Activated CD4-positive, CD25-positive, alpha-beta regulatory T cell (primary cell): ENCODE measurements at places on chromosomes 11 and 22.

GRCh38 chr11:11268119-11268518 lies 84.9 kb downstream of the CSNK2A3 start:
- DNase-seq: no peak

GRCh38 chr11:29224739-29225384 lies 792.0 kb downstream of the KCNA4 start:
- DNase-seq: no peak

GRCh38 chr22:31790240-31790639 lies 36.4 kb downstream of the DEPDC5 start:
- DNase-seq: no peak

DNA sequence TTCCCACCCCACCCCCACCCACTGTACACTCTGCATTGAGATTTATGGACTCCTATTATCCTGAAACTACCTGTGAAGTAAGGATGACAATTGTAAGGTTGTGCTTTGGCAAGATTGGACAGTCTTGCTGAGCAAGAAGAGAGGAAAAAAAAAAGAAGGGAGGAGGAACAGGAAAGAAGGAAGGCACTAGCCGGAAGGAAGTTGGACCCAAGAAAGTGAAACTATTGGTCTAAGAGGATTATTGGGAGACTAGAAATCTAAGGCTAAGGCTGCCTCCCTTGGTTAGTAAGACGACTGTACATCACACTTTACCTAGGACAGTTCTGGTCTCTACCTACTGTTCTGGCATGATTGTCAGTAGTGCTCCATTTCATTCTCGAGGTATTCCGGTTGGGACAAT lies 12.1 kb upstream of the TRIM44 start:
- no peak for DNase-seq

DNA sequence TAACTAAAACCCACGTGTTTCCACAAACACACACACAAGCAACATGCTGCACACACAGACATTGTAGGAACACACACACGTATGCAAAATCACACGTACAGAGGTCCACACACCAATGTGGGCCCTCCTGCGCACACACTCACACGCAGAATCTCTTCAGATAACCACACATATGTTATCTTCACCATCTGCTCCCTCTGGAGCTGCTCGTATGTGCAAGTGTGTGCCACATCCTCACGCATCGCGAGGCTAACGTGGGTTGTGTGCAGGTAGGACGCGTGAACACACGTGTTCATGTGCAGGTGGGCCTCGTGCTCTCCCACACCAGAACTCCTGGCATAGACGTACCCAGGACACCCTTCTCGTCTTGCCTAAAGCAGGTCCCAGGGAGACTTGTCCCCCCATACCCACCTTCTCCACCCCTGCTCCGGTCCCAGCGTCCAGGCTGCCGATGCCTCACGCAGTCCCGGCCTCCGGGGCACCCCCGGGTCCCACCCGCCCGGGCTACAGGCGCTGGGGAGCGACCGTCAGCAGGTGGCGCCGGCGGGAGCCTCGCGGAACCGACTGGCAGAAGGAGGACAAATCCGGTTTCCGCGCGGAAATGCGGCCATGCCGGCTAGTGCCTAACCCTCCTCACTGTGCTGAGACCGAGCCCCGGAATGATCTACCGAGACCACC lies 10.3 kb upstream of the IGSF9B start:
- peak; percentile 39 for DNase-seq

DNA sequence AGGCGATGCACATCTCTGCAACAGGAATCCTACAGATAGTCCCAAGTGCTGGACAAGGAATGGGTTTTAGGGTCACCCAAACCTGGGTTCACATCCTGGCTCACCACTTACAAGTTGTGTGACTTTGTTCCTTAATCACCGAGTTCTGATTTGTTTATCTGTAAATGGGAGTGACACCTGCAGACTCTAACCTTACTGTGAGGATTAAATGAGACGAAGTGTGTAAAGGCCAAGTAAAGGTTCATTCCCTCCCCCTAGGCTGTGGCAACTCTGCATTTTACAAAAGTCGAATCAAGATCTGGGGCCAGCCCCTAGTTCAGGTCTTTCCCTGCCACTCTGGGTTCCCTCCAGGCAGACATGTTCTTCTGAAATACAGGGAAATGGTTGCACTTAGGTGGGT lies 34.9 kb downstream of the SERPINH1 start:
- no peak for DNase-seq

GRCh38 chr11:4577761-4578160 lies 3.8 kb upstream of the OR52I2 start:
- no peak for DNase-seq

DNA sequence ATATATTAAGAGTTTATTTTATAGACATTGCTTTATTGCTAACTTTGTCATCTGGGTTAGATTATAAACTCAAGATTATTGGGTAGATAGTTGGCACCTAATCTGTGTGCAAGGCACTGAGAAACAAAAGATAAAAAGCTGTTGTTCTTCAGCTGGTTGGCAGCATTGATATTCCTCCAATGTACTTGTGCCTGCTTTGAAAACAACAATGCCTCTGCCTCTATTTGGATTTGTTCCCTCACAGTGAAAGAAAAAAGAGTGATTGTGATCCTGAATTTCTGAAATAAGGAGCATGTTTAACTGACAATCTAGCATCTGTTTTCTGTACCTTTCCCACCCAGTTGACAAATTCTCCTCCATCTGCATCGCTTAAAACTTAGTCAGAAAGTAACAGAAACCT lies 98.3 kb downstream of the TYR start:
- no peak for DNase-seq

DNA sequence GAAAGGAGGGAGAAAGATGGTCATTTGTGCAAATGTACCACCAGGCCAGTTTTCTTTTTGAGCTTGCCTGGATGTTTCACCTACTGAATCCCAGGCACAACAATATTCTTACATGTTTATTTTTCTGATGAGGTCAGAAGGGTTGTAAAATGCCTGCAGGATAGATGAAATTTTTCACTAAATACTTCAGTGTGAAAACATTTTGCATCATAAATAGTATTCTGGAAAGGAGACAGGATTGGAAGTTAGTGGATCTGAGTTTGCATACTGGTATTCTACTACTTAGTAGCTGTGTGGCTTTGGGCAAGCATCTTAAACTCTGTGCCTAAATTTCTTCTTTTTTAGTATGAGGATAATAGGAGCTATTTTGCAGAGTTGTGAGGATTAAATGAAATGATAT lies 24.8 kb downstream of the RNF169 start:
- DNase-seq: no peak

- DNase-seq: no peak
These were observed 14.9 kb upstream of the ADA2 start for GRCh38 chr22:17234144-17234623.

GRCh38 chr11:35118906-35119305 lies 20.1 kb upstream of the CD44 start:
- no peak for DNase-seq

DNA sequence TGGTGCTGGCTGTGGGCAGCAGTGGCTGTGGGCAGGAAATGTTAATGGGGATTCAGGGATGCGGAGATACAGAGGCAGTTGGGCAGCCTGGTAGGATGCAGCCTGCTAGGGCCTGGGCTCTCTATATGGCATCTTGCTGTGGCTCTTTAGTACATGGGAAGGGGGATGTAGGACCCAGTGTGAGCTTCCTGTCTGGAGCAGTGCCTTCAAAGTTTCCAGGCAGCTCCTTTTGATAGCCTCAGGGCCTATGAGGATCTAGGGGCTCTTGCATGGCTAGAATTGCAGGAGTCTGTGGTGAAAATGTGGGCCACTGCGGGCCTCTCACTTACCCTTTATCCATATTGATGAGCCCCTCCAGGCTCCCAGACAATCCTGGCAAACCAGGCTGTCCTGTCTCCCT lies 213.2 kb upstream of the SNX19 start:
- DNase-seq: no peak

- DNase-seq: no peak
These were observed 977.9 kb upstream of the CCDC90B start for GRCh38 chr11:84264066-84264465.

- DNase-seq: no peak
These were observed 1181.0 kb upstream of the TENM4 start for GRCh38 chr11:80621871-80622270.

GRCh38 chr11:57703341-57703740 lies 8.7 kb downstream of the MED19 start:
- DNase-seq: no peak

DNA sequence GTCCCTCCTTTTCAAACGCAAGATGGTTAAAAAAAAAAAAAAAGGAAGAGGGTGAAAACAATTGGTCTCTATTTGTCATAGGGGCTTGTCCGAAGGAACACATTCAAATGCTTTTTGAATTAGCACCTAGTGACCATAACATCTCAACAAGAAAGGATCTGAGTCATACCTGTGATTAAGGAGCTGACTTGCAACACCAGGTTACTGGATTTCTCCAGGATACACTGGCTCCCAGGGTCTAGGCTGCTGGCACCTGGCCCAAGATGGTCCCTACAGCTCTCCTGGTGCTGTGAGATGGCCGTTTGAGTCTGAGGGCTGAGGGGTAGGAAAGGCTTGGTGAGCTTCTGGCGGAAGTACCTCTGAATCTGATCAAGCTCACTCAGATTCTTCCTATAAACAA lies 28.4 kb upstream of the UCP3 start:
- no peak for DNase-seq

- no peak for DNase-seq
These were observed 37.8 kb downstream of the SCGB1A1 start for GRCh38 chr11:62456630-62457029.

GRCh38 chr22:30573594-30574094 lies 821 bp downstream of the GAL3ST1 start:
- no peak for DNase-seq

DNA sequence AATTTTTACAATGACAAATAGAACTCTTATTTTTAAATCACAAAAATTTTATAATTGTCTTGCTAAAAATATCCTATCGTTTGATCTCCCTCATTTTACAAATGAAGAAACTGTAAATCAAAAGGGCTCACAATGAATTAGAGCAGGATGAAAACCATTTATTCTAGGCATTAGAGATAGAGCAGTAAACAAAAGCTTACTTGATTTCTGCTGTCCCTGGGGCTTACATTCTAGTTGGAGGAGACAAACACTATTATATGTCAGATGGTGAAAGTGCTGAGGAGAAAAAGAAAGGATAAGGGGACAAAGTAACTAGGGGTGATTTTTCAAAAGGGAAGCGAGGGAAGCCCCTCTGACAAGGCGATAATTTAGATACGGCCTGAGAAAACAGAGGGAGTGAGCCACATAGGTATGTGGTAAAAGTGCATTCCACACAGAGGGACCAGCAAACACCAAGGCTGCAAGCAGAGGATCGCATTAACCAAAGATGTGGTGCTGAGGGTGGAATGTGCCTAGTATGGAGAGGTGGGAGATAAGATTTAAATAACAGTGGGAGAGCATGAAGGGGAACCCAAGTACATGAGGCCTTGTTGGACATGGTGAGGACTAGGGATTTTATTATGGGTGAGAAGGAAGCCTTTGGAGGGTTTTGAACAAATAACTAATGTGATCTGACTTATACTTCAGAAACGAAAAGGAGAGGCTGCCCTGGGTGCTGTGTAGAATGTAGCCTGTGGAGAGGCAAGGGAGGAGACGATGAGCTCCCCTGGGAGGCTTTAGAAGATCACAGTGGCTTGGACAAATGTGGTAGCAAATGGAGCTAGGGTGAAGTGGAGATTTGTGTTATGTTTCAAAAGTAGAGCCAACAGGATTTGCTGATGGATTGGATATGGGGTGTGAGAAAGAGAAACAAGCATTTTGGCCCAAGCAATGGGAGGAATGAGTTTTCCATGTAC lies 62.1 kb downstream of the PDHX start:
- no peak for DNase-seq

GRCh38 chr11:119179983-119180382 lies 5.3 kb upstream of the NHERF4 start:
- no peak for DNase-seq

DNA sequence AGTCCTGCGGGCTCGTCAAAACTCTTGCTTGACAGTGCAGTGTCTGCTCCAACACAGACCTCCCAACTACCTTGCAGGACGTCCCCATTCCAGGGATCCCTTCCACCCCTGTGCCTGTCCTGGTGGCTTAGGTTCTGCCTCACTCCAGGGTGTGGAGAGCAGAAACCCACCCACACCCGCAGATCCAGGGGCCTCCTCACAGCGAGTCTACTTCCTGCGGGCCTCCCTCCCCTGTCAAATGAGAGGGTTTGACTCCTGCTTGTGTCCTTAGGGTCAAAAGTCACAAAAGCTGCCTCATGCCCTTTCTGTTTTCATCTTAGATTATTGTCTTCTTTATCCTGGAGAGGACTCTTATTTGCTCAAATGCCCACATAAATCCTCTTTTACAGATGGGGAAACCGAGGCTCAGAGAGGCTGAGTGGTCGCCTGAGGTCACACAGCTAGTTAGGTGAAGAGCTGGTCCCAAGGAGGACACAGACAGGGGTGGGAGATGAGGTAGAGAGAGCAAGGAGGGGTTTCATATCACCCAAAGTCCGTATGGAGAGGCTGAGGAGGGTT lies 81.1 kb upstream of the KCNQ1OT1 start:
- DNase-seq: no peak

- no peak for DNase-seq
These were observed 1.1 kb downstream of the FCHSD2 start for GRCh38 chr11:73141031-73141308.

- DNase-seq: no peak
These were observed 10.0 kb upstream of the FAM83F start for GRCh38 chr22:39984746-39985145.

DNA sequence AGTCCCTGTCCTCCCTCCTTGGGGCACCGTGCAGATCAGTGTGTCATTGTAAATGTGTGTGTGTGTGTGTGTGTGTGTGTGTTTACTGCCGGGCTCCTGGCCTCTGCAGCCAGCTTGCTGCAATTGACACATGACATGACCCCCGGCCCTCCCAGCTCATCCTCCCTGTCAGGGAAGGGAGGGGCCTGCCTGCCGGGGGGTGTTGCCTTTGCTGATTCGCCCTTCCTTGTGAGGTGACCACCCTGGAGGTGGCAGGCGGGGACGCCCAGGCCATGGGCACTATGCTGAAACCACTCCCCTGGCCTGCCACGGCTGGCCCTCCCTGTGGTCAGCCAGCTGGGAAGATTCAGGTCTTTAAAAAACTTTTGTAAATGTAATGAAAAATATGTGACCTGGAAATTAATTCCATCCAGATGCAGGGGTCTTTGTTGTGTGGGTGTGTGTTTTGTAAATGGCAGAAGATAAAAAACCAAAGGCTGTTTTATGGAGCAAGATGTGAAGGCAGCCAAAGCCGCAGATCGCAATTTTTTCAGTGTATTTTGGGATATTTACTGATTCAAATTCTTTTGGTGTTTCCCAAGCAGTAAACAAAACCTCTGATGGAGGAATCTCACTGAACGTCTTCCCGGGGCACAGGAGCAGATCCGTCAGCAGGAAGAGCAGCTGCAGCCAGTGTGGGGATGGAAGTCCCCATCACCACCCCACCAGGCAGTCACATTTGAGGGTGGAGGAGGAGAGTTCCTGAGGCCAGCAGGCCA lies 23.2 kb downstream of the SHISAL1 start:
- DNase-seq: no peak

DNA sequence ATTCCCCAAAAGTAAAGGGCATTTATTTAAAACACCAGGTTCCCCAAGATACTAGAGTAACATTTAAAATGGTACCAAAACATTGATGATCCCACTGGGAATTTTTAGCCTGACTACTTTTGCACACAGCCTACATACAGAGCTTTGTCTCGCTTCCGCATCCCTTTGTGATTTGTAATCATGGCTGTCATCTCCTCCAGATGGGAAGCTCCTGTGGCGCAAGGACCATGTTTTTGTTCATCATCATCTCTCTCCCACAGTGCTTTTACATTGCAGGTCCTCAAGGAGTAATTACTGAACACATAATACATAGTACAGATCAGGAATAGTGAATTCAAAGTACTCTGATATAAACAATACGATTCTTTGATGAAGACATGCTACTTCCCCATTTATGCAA lies 231.2 kb upstream of the MTNR1B start:
- DNase-seq: no peak

GRCh38 chr11:44752713-44753112 lies 26.0 kb downstream of the TSPAN18 start:
- DNase-seq: no peak
